Small intestine (tissue), 16 donors: ENCODE measurements at places on chromosomes 7 and 10. TPM values are rescaled to one million over a fixed set of nuclear protein-coding genes. Genes with fewer than 3 reads are reported as not detected.

- peaks cover 33% of the 10 kb centered on the region for H3K4me1 ChIP-seq
- no peak within 1 kb of the TSS for H3K27ac ChIP-seq
- no peak within 1 kb of the TSS for H3K4me3 ChIP-seq
Observed at GRCh38 chr10:101843032-101844021, at the start of gene KCNIP2. KCNIP2 (minus strand) TSS chr10:101843800; CDS start chr10:101843568, 232 bp downstream.

GRCh38 chr7:18189500-18190126, 162.0 kb upstream of the PRPS1L1 start:
- no peak overlapping the region for H3K27ac ChIP-seq
- no peaks in the 10 kb centered on the region for H3K4me1 ChIP-seq
- H3K36me3 ChIP-seq = no peaks in the 10 kb centered on the region
- no peak for DNase-seq
- H3K27me3 ChIP-seq = no peaks in the 10 kb centered on the region

The CPED1 gene
- 2.5 TPM for polyA plus RNA-seq

The HGF gene
- 1.2 TPM for polyA plus RNA-seq

The HOXA9 gene
- not detected for polyA plus RNA-seq

The CPA5 gene
- 0.68 TPM for polyA plus RNA-seq

DNA sequence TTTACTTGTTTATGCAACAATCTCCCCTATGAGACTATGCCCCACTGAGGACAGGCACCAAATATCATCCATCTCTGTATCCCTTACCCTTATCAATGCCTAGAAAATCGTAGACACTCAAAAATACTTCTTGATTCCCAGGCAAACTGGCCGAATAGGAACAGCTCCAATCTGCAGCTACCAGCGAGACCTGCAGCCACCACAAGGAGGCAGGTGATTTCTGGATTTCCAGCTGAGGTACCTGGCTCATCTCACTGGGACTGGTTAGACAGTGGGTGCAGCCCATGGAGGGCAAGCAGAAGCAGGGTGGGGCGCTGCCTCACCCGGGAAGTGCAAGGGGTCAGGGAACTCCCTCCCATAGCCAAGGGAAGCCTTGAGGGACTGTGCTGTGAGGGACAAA, 10.8 kb upstream of the PPP1R3C start:
- no peaks in the 10 kb centered on the region for H3K27me3 ChIP-seq
- H3K4me1 ChIP-seq = no peaks in the 10 kb centered on the region
- no peak for DNase-seq

The ELFN1 gene
- not detected for polyA plus RNA-seq

The CEP55 gene
- polyA plus RNA-seq = 1.1 TPM
